ENCODE measurements at places on chromosomes 7 and 10.

DNA sequence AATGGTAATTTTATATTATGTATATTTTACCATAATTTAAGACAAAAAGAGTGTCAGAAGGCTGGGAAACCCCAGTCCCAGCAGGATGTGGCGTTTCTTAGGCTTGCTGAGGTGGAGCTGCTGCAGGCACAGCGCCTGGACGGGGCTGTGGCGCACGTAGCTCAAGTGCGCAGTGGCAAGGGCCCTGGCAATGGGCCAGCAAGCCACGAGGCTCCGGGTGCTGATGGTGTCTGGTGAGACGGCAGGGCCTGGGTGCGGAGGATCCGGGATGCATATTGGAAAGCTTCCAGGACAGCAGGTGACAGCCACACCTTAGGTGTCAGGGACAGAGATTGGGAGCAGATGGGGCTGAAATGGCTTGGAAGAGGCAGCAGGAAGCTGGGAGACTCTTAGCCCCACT lies 37.2 kb downstream of the CLEC2L start:
- H3K27ac ChIP-seq = no peak overlapping the region
- no peak for DNase-seq
- H3K4me1 ChIP-seq = no peaks in the 10 kb centered on the region
- peaks cover 9% of the 10 kb centered on the region for H3K36me3 ChIP-seq
- H3K4me3 ChIP-seq = no peak overlapping the region

DNA sequence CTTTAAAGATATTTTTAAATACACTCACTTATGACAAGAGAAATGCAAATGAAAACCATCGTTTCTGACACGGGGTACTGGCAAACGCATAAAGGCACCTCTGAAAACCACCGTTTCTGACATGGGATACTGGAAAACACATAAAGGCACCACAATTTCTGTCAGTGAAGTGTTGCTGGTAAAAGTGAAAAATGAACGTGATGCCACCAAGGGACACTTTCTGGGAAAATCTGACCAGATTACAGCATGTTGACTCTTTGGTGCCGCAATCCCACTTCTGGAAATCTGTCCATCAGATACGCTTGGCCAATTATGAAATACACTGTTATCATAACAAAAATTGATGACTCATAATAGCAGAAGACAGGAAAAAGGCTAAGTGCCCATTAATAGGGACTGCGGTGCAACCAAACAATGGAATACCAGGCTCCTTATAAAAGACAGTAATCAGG lies 131.7 kb downstream of the ZMYND11 start:
- no peak overlapping the region for H3K4me3 ChIP-seq
- H3K36me3 ChIP-seq = no peaks in the 10 kb centered on the region
- peaks cover 5% of the 10 kb centered on the region for H3K27me3 ChIP-seq

DNA sequence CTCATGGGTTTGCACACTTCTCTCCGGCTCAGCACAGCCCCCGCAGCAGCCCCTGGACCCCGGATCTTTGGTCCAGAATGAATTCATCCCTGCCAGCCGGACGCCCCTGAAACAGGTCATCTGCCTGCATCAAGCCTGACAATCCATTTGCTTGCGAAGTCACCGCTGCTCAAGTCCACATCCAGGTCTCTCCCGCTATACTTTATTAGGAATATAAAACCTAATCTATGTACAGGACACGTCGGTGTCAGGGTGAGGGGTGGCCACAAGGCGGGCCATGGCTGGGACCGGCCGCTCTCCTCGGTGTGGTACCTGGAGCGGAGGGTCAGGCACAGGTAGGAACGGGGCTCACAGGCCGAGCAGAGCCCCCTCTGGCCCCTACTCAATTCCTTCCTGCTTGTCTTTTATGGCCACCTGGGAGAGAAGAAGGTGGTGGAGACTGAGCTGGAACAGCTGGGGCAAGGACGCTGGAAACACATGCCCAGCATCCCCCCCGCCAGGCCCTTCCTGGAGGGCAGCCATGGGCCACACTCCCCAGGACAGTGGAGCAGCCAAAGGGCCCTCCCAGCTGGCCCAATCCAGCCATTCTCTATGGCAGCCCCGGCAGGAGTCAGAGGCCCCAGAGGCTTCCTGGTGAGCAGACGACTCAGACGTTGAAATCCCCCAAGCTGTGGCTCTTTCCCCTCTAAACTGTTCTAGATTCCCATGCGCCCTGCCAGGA lies 5.3 kb downstream of the POLR2J start:
- H3K27ac ChIP-seq = no peak overlapping the region
- peak; percentile 54 for DNase-seq
- H3K4me3 ChIP-seq = no peak overlapping the region

- peaks cover 13% of the 10 kb centered on the region for H3K27me3 ChIP-seq
- no peak overlapping the region for H3K27ac ChIP-seq
- no peak overlapping the region for H3K4me3 ChIP-seq
- H3K36me3 ChIP-seq = no peaks in the 10 kb centered on the region
- DNase-seq = no peak
Measured at GRCh38 chr10:50946991-50947781, 61.8 kb upstream of the A1CF start.

DNA sequence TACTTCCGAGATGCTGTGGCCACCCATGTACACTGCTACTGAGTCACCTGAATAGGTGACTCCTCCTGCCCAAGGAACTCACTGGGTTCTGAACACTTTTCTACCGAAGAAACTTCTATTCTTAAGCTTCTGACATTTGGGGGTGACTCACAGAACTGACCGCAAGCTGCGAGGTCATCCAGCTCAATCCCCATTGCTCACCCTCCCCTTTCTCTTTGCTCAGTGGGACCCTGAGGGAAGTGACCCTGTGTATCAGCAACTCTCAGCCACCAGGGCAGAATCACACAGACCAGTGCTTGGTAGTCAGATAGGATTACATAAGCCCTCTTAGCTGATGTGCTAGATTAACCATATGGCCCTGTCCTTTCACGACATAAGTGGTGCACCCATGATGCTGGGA lies 46.3 kb downstream of the INSYN2A start:
- no peak for DNase-seq
- H3K27me3 ChIP-seq = peaks cover 14% of the 10 kb centered on the region
- H3K27ac ChIP-seq = no peak overlapping the region
- H3K4me1 ChIP-seq = peaks cover 5% of the 10 kb centered on the region
- H3K4me3 ChIP-seq = no peak overlapping the region

DNA sequence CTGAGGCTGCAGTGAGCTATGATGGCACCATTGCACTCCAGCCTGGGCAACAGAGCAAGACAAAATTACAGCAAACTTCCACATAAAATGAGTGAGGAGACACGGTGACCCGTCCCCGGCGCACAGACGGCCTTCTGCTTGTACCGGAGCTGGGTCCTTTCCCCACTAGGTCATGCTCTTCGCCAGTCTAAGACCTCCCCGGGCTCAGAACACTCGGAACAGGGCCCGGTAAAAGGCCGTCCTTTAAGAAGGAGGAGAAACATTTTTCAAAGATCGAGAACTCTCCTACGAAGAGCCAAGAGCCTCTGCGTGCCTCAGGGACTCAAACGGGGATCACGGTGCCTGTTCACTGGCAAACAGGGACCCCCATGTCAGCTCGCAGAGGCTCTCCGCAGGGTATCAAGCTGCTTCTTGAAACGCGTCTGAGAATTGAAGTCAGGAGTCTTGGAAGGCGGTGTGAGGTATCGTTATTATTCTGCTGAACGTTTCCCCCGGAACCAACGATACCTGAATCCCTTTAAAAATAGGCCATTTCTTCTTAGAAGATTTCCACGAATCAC lies 9.0 kb downstream of the CARD11 start:
- peaks cover 33% of the 10 kb centered on the region for H3K4me1 ChIP-seq
- H3K27me3 ChIP-seq = no peaks in the 10 kb centered on the region
- peak overlapping the region; percentile 21 for H3K27ac ChIP-seq
- H3K4me3 ChIP-seq = no peak overlapping the region
